ENCODE measurements at places on chromosomes 2 and 18.

GRCh38 chr2:202423139-202423538, 47.0 kb downstream of the BMPR2 start:
- no peak for DNase-seq

- no peak for DNase-seq
These were observed 138.0 kb upstream of the ARHGAP28 start for GRCh38 chr18:6591491-6591890.

- no peak for DNase-seq
These were observed 11.4 kb downstream of the SIX3 start for GRCh38 chr2:44952806-44953498.

DNA sequence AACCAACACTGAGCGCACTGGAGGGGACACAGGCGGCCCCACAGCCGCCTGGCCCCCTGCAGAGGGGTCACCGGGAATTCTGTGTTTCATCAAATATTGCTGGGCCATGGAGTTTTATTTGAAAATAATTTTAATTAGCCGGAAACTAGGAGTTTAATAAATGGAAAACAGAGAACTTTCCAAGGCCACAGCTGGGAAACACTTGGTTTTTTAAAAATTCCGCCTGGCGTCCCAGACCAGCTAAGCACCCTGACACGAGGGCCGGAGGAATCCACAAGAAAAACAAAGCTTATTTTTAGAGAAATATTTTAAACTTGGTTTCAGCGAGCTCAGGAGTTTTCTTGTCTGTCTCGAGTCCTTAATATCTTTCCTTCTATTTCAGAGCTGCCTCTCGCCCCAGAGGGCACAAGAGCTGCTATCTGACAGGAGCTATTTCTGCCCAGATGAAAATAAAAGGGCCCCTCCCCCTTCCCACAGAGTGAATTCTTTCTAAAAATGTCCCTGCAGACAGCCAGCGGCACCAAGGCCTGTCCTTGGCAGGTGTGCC, 8.2 kb downstream of the ZFP36L2 start:
- DNase-seq, result peak; percentile 77

GRCh38 chr18:60446821-60447220, 74.2 kb upstream of the MC4R start:
- DNase-seq, result no peak

DNA sequence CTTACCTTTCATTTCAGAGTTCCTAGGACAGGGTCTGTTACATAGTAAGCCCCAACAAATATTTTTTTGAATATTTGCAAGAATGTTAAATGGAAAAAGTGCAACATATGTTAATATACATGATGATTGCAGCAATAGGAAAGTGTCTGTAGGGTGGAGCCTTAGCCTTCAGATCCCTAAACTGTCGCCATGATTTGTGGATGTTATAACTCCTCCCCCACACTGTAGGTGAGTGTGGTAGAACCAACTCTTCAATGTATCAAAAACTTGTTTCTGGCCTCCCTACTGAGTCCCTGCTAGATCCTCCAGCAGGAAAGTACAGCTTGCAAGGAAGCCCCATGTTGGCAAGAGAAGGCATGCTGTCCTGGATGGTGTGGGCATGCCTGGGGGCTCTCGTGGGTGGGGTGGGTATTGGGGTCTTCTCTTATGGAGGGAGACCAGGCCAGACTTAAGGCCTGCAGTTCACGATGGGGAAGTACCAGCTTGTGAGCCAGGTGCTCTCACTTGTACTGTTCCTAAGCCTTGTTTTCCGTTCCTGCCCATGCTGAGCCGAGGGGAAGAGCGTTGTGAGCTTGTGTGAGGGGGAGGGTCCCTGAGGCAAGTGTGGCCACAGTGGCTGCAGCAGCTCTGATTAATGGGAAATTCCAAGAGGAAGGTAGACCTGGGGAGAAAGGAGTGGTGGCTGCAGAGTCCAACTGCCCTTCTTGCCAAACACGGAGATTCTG, 11.4 kb downstream of the FHOD3 start:
- no peak for DNase-seq

DNA sequence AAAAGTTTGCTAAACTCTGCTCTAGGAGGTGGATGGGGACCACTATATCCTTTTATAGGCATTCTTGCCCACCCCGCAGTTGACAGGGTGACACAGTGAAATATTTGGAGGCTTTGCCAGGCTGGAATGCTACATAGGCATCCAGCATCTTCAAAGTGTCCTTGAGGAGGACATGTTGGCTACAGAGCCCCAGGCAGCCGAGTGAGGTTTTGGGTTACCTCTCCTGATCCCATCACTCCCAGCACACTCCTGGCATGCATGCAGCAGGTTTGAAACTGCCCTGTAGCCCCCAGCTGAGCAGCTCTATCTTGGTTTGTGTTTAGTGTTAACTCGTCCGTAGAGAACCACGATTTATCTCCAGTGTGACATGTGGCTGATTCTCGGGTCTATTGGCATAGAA, 7.3 kb downstream of the FOSL2 start:
- no peak for DNase-seq

GRCh38 chr18:41244591-41245037, 710.4 kb upstream of the PIK3C3 start:
- DNase-seq, result no peak

Data from hematopoietic multipotent progenitor cell treated with erythropoietin and hydrocortisone succinate and interleukin-3 and kit ligand, for 8 days (in vitro differentiated cells).